ENCODE measurements at places on chromosomes 1 and 21.
A peak's percentile ranks its signal among the peaks of the same experiment; 100 is the strongest.

DNA sequence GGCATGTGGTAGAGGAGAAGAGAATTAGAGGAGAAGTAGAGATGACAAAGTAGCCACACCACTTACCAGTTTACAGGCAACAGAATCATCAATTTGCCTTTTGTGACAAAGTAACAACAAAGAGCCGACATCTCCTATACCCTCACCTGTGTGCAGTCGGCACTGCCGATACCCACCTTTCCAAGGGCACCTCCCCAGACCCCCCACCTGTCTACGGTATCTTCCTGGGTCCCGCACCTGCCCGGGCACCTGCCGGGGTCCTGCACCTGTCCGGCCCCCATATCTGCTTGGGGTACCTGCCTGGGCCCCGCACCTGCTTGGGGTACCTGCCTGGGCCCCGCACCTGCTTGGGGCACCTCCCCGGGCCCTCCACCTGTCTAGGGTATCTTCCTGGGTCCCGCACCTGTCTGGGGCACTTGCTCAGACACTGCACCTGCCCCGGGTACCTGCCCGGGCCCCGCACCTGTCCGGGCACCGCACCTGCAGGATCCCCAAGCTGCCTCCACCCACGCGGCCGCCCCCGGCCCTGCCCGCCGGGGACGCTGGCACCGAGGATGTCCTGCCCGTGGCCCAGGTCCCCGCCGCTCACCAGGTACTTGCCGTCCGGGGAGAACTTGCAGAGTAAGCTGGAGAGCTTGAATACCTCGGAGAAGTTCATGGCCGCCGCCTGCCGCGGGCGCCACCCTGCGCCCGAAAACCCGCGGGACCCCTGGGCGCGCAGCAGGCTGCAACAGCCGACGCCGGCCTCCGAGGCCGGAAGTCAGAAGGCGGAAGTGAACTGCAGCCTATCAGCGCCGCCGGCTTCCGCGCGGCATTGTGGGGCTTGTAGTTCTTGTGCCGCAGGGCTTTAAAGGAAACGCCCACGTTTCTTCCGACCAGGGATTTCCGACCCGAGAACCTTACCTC is at the start of gene WRAP73:
TSS of gene WRAP73 (minus strand) at position 762 of the 906 bp plus-strand sequence. CDS start at position 658, 104 bp downstream.
- peak; percentile 48 for DNase-seq

DNA sequence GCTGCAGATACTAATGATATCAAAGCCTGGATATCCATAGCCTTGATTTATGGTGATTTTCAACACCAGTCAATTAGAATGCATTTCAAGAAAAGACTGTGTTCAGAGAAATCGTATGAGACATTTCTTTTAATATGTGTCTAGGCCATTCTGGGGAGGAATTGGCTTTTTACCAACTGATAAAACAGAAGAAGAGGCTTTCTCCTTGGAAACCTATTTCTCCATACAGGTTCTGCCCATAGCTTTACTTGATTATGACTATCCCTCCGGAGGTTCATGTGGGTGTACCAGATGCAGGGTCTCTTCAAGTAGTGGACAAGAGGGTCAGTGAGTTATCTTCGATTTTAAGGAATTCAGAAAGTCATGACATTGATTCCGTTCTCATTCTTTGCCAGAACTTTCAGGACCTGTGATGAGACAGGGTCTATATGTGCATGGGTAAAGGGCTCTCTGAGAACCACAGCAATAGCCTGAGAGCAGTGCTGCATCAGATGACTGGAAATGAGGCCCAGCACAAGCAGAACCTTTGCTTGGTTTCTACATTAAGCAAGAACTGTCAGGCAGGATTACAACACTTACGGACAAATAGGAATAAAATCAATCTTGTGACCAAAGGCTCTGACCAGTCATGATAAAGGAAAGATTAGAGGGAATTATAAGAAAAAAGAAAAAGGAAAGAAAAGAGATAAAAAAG is 263.7 kb upstream of the SGIP1 start:
- no peak for DNase-seq

DNA sequence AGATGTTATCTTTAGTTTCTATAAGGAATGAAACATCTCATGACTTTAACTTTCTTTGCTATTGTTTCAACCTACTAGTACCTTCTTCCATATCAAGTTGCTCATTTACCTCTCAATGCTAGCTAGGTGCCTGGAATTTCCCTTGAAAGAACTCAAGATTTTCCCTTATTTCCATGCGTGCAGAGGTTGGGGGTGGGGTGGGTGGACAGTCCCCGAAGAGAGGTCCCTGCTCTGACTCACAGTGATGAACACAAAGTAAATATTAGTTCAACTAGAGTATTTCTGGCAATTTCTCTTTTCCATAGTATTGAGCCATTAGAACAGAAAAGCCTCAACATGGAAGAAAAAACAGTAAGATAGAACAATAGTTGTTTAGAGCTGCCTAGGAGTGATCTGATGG is 239.0 kb upstream of the ZP4 start:
- no peak for DNase-seq

DNA sequence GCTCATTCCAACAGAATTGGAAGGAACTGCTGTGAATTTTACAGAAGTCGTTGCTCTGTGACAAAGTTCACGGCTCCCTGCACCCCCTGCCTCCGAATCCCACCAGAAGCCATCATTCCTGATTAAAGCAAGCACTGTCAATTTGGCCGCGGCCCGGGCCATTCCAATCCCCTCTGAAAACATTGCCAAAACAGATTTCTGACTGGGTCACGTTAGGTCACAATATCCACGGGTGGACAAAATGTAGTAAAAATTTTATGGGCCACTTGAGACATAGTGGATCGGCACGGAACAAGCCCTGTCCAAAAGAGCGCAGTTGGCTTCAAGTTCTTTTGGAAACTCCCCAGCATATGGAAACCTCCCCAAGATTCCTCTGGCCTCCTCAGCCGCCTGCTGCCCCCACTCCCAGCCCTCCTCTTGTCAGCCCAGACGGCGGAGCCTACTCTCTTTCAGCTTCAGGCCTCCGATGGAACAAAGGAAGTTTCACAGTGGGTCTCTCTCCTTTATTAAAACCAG is 67.2 kb upstream of the IFNAR2 start:
- no peak for DNase-seq

GRCh38 chr1:56508523-56508983 is 70.8 kb downstream of the PLPP3 start:
- DNase-seq: no peak

- no peak for DNase-seq
Observed at GRCh38 chr21:43034826-43035225, 40.8 kb downstream of the CBS start.

- no peak for DNase-seq
Observed at GRCh38 chr1:54976747-54977146, 3.7 kb upstream of the TMEM61 start.

DNA sequence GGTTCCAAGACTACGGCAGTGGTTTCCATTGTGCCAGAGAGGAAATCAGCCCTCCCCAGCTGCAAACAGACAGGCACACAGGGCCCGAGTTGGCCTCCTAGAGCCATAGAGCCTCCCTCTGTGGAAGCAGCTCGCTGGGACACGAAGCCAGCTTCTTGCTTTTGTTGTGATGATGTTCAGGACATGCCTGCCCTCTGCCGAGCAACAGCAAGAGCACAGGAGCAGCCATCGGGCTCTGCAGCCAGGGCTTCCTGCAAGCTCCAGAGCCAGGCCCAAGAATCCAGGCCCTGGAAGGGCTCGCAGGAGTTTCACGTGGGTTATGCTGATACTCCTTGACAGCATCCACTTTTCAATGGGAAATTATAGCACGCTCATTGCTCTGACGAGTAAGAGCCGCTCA is 18.5 kb downstream of the NPHP4 start:
- no peak for DNase-seq

- DNase-seq: no peak
Observed at GRCh38 chr21:33840771-33841170, 74.8 kb downstream of the ATP5PO start.

- no peak for DNase-seq
Observed at GRCh38 chr1:202501281-202501680, 152.8 kb downstream of the PPP1R12B start.

GRCh38 chr1:217568200-217568599 is 62.7 kb downstream of the GPATCH2 start:
- no peak for DNase-seq

DNA sequence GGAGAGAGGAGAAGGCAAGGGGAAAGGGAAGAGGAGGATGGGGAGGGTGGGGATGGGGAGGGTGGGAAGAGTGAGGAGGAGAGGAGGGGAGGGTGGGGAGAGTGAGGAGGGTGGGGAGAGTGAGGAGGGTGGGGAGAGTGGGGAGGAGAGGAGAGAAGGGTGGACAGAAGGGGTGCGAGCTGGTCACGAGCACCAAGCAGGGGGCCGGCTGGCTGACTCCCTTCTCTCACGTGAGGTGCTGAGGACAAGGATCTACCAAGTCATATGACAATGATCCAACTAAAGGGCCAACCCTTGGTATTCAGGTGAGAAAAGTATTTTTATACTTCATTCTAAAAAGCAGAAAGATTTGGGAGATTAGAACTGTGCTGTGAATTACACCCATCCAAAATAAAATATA is 51.8 kb downstream of the COQ8A start:
- DNase-seq: no peak

GRCh38 chr1:201565024-201565730 is 26.2 kb downstream of the NAV1 start:
- DNase-seq: no peak

DNA sequence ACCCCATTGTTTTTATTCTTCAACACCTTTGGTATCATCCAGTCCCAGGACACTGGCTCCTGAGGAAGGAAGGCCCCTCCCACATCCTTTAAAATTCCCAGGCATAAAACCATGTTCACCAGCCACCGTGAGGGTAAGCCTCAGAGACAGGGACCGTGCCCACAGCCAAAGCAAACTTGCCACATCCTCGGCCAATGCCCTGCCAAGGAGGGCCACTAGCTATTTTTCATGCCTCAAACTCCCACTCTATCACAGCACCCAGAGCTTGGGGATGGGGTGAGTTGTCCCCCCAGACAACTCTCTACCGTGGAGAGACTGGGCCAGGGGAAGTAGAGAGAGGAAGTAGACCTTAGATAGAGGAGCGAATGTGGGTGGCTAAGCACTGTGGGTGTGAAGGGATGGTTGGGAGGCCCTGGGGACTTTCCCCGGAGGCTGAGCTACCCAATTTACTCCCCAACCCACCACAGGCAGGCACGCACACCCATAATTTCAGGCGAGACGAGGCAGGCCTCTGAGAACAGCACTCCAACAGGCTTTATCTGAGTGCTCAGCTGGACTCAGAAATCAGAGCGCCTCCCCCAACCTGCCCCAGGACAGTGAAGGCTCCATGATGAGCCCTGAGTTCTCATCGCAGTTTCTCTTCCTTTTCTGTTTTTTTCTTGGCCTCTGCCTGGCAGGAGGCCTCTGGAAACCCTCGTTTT is 15.9 kb upstream of the BTG2 start:
- DNase-seq: no peak

DNA sequence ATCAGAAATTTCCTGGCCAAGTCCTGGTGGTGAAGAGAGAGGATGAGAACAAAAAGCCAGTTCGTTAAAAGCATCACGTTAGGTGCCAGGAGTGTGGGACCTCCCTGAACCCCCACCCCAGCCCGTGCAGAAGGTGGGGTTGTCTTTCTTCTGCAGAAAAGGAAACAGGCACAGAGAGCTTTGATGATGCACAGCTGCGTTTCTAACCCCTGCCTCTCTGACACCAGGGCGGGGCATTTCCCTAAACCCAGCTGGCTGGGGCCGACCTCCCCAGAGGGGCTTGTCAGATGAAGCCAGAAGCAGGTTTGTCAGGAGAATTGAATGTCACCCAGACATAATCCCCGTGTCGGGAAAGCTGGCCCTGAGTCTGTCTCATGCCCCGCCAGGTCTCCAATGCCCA is 189.3 kb upstream of the EDN2 start:
- DNase-seq: no peak

DNA sequence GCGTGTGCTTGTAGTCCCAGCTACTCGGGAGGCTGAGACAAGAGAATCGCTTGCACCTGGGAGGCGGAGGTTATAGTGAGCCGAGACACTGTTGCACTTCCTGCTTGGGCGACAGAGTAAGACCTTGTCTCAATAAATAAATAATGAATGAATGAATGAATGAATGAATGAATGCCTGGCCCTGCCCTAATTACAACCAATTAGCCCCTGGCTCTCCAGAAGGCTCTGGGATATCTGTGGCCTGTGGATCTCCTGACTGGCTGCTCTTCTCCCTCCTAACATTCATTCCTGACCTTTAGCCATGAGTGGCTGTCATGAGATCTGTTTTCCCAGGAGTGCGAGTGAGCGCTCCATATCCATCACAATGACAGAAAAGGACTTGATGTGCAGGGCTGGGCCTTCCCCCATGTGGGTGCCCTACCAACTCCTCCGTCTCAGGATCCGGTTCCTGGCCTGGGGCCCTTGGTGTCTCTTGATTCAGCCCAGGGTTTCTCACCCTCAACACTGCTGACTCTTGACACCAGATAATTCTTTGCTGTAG is 243.6 kb upstream of the TMEM51 start:
- DNase-seq: no peak

GRCh38 chr1:244614879-244615278 is 38.0 kb upstream of the DESI2 start:
- no peak for DNase-seq

DNA sequence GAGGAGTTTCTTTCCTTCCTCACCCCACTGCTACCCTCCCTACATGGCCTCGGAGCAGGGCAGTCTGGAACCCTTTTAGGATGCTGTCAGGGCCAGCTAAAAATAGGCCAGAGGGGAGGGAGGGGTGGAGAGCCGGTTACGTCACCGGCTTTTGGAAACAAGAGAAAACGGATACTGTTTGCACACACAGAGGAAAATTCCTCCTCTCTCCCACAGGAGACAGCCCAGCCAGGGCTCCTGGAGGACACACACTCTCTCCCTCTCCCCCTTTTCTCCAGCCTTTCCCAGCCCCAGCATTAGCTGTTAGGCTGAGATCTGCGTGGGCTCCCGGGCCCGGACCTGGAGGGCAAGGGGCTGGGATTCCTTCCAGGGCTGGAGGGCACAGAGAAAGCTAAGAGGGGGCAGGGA is 20.0 kb upstream of the ALDH4A1 start:
- no peak for DNase-seq

DNA sequence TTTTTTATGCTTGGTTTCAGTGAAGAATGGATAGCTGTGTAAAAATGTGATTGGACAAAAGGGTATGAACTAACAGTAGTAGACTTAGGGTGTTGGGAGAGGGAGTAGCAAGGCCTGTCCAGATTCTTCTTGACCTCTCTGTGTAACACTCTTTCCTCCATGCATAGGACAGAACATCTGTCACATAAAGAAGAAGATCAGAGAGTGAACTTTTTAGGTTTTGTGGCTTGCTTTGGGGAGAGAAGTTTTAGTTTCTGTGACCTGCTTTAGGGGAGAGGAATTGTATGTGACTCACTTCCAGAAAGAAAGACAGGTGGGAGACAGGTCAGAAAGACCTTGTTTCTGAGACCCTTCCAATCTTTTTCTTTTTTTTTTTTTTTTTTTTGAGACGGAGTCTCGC is 27.3 kb upstream of the LRRC52 start:
- DNase-seq: no peak

DNA sequence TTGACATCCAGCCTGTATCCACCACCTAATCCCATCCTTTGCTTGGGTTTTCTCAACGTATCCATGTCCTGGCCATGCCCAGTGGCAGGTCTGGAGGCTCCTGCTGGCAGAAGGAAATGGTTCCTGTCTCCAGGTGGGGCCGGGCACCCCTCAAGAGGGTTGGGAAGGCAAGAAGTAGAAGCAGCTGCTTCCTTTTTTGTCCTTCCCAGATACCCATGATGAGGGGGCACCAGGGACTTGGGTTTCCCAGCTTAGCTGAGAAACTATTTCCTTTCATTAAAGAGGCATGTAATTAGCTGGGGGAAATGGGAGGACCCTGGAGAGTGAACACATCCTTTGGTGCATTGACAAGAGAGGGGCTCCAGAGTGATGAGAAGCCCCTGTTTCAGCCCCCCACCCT is 21.1 kb upstream of the SLC45A3 start:
- no peak for DNase-seq
